ENCODE measurements at places on chromosomes 16 and 17.
A peak's percentile ranks its signal among the peaks of the same experiment; 100 is the strongest.

DNA sequence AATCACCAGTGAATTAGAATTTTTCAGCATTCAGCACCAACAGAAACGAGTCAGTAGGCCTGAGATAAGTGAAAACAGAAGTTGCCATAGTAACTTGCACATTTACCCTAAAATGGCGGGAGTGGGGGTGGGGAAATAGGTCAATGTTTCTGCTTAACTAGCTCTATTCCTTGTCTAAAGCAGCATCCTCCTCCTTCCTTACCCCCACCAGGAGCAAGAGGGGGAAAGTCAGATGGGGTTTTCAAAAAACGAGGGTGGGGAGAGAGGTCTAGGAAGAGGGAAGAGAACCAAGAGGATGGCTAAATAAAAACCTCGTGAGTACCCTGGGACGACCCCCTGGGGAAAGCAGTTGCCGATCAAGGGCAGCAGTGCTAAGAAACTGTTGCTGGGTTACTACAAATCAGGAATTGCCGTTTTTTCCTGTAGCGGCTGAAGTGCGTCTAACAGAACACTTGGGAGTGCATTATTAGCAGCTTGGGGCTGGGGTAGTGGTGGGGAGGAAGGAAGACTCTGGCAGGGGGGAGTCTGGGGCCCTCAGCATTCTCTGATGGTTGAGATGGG is 34.4 kb upstream of the MNT start:
- no peak for DNase-seq

DNA sequence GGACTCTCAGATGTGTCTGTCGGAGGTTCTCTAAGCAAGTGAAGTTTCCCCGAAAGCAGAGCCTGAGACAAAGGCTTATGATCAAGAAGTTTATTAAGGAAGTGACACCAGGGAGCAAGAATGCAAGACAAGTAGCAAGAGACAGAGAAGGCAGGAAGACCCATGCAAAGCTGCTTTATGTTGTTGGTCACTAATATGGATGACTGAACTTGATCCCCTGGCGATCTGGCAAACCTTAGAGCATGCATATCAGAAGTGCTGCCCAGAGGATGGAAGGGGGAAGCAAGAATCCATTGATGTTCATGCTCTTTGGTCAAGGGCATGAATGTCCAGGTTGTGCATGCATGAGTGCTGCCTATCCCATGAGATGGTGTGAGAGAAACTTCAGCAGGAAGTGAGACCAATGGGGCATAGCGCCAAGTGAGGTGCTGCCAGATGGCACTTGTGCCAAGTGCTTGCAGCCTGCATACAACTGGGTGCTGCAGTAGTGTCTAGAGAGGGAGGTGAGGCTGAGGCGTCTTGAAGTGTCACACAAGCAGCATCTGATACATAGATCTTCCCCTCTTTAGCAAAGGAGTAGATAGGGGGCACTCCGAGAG is 176.5 kb downstream of the SALL1 start:
- DNase-seq, result no peak

DNA sequence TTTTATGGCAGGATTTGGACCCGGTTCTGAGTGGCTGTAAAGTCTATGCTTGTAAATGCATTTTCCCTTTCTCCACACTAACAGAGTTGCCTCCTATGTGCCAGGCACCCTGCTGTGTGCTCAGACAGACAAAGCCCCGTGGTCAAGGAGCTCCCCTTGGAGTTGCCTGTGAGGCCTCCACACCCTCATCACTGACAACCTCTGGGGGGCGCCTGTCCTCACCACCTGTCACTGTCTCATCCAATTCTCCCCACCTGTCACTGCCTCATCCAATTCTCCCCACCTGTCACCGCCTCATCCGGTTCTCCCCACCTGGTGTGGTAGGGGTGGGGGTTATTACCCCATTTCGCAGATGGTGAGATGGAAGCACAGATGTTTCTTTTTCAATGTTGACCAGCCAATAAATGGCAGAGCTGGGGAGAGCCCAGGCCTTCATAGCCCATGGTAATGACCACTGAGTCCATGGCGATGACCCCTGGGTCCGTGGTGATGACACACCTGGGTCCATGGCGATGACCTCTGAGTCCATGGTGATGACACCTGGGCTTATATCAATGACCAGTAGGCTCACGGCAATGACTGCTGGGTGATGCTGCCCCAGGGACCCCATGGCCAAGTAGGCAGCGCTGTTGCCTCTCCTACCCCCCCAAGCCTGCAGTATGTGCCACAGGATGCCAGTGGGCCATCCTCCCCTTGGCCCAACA is 150.1 kb downstream of the IRF8 start:
- DNase-seq, result no peak

DNA sequence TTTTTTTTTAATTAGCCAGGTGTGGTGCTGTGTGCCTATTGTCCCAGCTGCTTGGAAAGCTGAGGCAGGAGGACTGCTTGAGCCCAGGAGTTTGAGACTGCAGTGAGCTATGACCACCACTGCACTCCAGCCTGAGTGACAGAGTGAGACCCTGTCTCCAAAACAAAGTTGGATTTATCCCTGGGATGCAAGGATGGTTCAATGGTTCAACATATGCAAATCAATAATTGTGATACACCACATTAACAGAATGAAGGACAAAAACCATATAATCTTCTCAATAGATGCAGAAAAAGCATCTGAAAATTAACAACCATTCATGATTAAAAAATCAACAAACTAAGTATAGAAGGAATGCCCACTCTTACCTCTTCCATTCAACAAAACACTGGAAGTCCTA is 33.5 kb downstream of the CDR2 start:
- no peak for DNase-seq

GRCh38 chr16:19589106-19589505 is 33.6 kb downstream of the VPS35L start:
- no peak for DNase-seq

DNA sequence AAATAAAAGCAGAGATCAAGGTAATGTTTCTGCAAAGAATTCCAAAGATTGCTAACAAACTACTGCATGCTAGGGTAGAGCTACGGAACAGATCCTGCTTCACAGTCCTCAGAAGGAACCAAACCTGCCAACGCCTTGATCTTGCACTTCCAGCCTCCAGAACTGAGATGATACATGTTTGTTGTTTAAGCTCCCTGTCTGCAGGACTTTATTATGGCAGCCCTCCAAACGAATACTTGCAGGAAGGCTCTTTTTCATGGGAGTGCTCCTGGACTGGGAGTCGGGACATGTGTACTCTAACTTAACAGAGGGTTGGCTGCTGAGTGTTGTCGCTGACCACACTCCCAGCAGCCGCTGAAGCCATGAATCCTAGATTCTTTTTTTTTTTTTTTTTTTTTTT is 808.8 kb upstream of the EEF2KMT start:
- no peak for DNase-seq

- DNase-seq, result no peak
These were observed 7.6 kb downstream of the FBRS start for GRCh38 chr16:30665830-30666190.

DNA sequence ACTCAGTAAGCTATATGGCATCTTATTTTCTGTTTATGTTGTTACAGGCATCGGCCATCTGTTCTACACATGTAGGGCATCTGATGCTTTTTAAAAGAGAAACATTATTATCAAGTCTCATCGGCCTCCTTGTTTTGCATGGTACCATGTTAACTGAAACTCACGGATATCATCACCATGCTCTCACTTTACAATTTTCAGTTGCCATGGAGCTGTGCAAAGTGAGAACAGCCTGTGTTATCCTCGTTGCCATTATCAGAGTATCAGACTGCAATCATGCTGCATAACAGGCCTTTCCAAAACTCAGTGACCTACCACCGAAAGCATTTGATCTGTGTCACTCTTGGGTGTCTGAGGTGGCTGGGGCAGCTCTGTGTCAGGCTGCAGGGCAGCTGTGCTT is 110.3 kb downstream of the C17orf67 start:
- DNase-seq, result no peak

- DNase-seq, result no peak
These were observed 75.1 kb downstream of the METRNL start for GRCh38 chr17:83154311-83155127.

GRCh38 chr17:82551779-82552457 is 32.4 kb downstream of the FOXK2 start:
- DNase-seq, result peak; percentile 85

DNA sequence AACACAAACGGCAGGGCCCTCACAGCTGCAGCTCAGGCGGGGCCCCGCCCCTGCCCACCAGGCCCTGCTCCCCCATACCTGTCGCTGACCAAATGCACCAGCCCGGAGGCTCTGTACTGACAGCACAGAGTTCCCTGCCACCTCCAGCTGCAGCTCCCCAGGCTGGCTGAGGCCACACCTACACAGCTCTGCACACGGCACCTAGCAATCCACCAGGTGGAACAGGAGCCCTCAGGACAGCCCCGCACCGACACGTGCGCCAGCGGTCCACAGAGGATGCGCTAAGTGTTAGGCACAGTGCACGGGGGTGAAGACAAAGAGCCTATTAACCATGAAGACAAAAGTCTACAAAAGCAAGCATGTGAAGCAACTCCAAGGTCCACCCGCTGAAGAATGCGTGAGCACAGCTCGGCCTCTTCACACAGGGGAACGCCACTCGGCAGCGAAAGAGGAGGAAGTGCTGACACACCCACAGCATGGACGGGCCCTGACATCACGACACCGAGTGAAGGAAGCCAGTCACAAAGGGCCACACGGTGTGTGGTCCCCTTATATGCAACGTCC is 5.4 kb downstream of the ZCCHC14 start:
- no peak for DNase-seq

GRCh38 chr17:41664587-41665565 is 23.8 kb upstream of the EIF1 start:
- no peak for DNase-seq

DNA sequence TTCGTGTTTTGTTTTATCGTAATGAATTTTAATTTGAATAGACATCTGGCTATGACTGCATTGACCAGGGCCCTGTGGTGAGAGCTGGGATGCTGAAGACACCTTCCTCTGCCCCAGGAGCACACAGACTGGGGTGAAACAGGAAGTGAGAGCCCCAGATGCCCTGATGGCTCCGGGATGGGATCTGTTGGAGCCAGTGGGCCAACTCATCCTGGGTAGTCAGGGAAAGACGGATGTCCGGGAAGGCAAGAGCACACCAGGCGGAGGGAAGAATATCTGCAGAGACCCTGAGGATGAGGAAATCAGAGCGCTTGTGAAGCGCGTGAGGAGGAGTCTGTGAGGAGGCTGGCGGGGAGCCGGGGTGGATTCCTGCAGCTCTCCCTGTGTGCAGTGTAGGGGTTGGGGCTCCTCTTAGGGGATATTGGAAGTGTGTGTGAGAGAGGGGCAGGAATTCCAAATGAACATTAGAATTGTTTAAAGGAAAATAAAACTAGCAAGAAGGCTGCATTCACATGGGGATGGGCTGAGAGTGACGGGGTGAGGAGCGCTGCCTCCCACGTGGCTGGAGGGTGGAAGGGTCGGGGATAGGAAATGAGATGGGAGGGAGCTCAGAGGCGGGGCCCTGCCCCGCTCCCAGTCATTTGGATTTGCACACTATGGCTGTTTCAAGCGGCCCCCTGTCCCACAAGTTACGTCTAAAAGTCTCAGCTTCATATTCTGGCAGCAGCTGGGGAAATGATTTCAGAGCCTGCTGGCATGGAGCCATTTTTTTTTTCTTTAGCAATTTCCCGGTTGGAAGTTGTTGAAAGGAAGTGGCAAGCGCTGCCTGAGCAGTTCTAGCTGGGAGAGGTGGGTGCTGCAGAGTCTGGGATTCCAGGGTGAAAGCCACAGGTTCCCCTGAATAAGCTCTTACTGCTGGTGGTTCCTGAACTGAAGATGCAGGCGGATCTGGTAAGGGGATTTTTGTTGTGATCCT is 71.2 kb upstream of the LGALS9 start:
- peak; percentile 76 for DNase-seq

- DNase-seq, result no peak
These were observed 9.5 kb upstream of the OSGIN1 start for GRCh38 chr16:83943516-83944050.

DNA sequence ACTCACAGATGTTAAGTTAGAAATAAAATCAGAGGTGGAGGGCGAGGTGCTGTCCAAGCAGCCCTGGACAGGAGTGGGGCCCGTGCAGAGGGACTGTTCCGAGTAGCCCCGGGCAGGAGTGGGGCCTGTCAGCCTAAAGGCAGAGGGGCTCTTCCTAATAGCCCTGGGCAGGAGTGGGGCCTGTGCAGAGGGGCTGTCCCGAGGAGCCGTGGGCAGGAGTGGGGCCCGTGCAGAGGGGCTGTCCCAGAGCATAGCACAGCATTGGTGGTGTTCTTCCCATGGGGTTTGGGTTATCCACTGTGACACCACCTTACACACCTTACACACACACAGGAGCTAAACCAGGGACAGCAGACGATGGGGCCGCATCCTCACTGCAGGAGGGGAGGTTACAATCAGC is 10.4 kb downstream of the CEP131 start:
- no peak for DNase-seq

DNA sequence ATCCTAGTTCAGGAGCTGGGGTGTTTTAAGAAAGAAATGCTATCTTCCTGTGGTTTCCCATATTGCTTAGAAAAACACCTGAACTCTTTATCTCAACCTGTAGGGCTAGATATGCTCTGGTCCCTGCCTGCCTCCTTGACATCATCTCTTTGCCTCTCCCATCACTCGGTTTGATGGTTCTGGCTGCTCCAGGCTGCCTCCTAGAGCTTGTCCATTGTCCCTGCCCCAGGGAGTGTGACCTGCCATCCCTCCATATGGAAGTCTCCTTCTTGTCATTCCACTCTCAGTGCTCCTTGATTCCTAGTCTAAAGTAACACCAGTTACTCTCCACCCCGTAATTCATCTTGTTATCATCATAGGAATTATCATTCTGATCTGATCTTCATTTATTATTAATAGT is 369.0 kb upstream of the EEF2KMT start:
- DNase-seq, result no peak

- no peak for DNase-seq
These were observed 140.5 kb downstream of the TRIM37 start for GRCh38 chr17:58966208-58966607.

DNA sequence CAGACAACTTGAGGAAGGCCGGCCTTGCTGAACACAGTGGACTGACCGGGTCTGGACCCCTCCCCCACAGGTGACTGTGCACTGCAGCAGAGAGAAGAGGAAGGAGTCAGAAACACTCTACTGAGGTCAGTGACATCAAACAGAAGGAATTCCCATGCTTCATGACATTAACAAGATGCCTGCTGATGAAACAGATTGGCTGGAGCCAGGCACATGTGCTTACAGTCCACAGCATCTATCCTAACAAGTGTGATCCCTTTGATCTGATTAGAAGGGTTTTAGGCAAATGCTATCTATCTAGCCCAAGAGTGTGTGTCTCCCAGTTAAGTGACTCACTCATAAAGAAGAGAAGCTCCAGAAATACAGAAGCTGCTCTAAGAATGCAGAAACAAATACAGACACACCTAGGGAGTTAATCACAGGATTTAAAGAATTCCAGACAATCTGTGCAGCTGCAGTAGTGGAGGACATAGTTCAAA is 90.2 kb downstream of the SYCE1L start:
- no peak for DNase-seq

DNA sequence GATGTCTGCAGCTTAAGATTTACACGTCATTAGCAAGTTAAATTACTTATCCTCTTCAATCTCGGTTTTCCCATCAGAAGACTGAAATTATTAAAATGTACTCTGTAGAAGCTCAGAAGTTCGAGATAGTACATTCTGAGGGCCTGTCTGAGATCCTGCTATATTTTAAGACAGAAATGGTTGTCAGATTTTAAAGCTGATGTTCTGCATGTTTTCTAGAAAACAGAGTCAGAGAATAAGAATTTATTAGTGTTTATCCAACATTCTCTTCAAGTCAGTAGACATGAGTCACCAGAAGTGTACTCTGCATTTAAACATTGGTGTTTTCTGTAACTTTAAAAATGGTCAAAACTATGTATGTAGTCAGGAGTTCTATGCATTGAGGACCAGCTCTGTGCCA is 155.2 kb upstream of the MYOCD start:
- peak; percentile 17 for DNase-seq

- DNase-seq, result no peak
These were observed 7.1 kb downstream of the COPZ2 start for GRCh38 chr17:48030531-48030930.

GRCh38 chr17:78468366-78468765 is 89.9 kb downstream of the PGS1 start:
- DNase-seq, result no peak

All from hepatic stellate cell (primary cell).